Fibroblast of lung (primary cell): ENCODE measurements at places on chromosomes 1 and 21.

DNA sequence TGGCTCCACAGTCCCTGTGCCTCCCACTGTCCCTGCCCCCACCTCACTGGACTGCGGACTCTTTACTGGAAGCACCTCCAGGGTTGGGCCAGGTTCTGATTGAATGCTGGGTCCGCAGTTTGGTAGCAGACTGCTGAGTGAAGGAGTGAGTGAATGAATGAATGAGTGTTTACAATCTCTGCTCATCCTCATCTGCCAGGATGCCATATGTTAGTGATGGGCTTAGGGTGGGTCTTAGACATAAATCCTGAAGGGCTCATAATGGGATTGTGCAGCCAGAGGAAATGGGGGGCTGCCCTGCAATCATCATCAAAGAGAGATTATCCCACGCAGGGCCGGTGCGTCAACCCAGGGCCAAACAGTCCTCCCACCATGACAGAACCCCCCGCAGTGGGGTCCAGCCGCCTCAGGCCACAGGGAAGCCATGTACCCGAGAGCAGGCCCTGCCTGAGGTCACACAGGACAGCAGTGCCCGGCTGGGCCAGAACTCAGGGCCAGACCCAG is 26.1 kb downstream of the SLC1A7 start:
- no peak overlapping the region for H3K4me3 ChIP-seq
- no peaks in the 10 kb centered on the region for H3K27me3 ChIP-seq
- H3K36me3 ChIP-seq, result no peaks in the 10 kb centered on the region
- H3K27ac ChIP-seq, result no peak overlapping the region
- peaks cover 13% of the 10 kb centered on the region for H3K4me1 ChIP-seq
- DNase-seq, result no peak

GRCh38 chr1:154270833-154271232 is 1.6 kb upstream of the HAX1 start:
- H3K27ac ChIP-seq, result no peak overlapping the region
- peaks cover 14% of the 10 kb centered on the region for H3K36me3 ChIP-seq
- no peak overlapping the region for H3K4me3 ChIP-seq
- H3K4me1 ChIP-seq, result peaks cover 6% of the 10 kb centered on the region
- no peak for DNase-seq
- H3K27me3 ChIP-seq, result no peaks in the 10 kb centered on the region

DNA sequence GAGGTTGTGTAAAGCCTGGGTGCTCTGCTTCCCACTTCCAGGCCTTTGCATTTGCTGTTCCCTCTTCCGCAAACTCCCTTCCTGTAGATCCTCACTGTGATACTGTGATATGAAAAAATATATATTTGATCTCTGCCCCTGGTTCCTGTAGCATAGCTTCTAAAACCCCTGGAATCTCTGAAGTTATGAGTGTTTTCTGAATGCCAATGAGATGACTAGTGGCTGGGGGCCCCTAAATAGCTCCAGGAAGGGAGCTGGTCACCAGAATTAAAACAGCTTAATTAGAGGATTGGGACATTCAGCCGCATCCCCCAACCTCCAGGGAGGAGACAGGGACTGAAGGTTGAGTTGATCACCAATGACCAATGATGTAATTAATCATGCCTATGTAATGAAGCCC is 21.9 kb downstream of the DUSP10 start:
- H3K27ac ChIP-seq, result peak overlapping the region; percentile 30
- DNase-seq, result no peak
- no peaks in the 10 kb centered on the region for H3K36me3 ChIP-seq
- H3K27me3 ChIP-seq, result no peaks in the 10 kb centered on the region

GRCh38 chr1:23343221-23344110 is 618 bp downstream of the HNRNPR start:
- peak overlapping the region; percentile 86 for H3K27ac ChIP-seq
- H3K4me3 ChIP-seq, result peak overlapping the region; percentile 70
- H3K36me3 ChIP-seq, result no peaks in the 10 kb centered on the region

DNA sequence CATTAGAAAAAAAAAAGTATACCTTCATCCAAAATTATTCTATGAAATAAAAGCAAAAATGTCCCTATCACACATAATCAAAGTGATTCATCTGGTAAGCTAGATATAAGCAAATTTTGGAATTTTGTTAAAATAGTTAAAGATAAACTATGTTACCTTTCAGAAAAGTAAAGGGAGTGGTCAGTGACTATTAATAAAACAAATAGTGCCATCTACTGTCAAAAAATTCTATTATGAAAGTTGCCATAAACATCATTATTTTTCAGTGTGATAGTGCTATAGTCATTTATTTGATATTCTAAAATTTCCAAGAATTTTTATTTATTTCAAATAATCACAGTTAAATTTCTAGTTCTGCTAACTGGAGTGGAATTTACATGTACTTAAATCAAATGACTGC is 803.7 kb downstream of the KCNT2 start:
- H3K27ac ChIP-seq, result no peak overlapping the region
- H3K4me1 ChIP-seq, result no peaks in the 10 kb centered on the region
- no peaks in the 10 kb centered on the region for H3K27me3 ChIP-seq
- H3K36me3 ChIP-seq, result no peaks in the 10 kb centered on the region
- DNase-seq, result no peak

DNA sequence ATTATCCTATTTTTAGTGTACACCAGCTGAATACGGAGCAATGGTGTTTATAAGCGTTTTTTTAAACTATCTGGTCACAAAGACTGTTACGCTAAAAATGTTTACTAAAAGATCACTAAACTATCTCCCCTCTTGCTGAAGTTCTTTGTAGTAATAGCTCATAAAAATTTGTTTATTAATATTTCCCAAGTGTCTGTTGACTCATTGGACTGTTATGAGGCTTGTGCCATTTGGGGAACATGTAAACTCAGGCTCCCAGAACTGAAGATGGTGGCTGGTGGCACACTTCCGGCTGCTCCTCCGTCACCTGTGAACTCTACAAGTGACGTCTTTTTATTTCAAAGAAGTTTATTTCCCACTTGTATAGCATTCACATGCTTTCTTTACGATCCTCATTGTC is 46.3 kb downstream of the AIDA start:
- DNase-seq, result peak; percentile 73
- no peaks in the 10 kb centered on the region for H3K27me3 ChIP-seq
- peaks cover 6% of the 10 kb centered on the region for H3K4me1 ChIP-seq
- H3K4me3 ChIP-seq, result no peak overlapping the region

GRCh38 chr1:28139025-28139712 is 37.3 kb downstream of the PTAFR start:
- H3K36me3 ChIP-seq, result no peaks in the 10 kb centered on the region
- H3K27me3 ChIP-seq, result no peaks in the 10 kb centered on the region

- no peaks in the 10 kb centered on the region for H3K27me3 ChIP-seq
- no peaks in the 10 kb centered on the region for H3K4me1 ChIP-seq
- H3K27ac ChIP-seq, result no peak overlapping the region
- no peak for DNase-seq
- H3K4me3 ChIP-seq, result no peak overlapping the region
Observed at GRCh38 chr1:1462318-1462966, 9.1 kb upstream of the ATAD3B start.

DNA sequence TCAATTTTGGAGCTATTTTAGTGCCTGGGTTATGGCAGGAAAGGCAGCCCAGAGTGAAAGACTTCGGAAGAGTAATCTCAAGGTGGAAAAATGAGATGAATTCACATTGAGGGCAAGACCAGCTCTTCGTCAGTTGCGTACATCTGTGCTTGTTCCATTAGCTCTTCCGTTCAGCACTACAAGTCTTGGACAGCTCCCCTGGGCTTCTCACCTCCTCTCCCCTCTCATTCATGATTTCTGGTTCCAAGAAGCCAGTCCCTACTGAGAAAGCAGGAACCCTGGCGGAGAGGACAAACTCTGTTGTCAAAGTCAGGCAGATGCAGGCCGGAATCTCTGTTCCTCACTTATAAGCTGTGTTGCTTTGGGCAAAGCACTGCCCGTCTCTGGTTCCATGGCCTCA is 76.5 kb downstream of the ACTL8 start:
- H3K27me3 ChIP-seq, result peaks cover 2% of the 10 kb centered on the region
- no peak overlapping the region for H3K4me3 ChIP-seq
- H3K27ac ChIP-seq, result no peak overlapping the region
- H3K36me3 ChIP-seq, result no peaks in the 10 kb centered on the region
- no peaks in the 10 kb centered on the region for H3K4me1 ChIP-seq
- DNase-seq, result peak; percentile 50

DNA sequence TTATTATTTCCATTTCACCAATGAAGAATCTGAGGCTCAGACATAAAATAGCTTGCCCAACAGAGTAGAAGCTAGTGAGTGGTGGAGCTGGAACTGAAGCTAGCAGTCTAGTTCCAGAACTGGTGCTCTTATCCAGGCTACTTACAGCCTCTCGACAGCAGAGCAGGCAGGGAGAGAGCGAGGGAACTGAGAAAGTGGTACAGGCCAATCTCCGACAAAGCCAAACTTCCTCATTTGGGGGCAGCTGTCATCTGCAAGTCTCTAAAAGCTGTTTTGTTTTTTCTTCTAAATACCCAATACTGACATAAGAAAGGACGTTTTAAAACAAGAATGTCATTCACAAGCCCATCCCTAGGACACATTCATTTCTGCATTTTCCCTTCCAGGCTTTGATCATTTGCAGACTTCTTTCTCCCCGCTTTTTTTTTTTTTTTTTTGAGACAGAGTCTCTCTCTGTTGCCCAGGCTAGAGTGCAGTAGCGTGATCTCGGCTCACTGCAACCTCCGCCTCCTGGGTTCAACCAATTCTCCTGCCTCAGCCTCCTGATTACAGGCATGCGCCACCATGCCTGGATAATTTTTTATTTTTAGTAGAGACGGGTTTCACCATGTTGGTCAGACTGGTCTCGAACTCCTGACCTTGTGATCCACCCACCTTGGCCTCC is 20.0 kb downstream of the YIPF1 start:
- no peaks in the 10 kb centered on the region for H3K4me1 ChIP-seq
- no peak overlapping the region for H3K27ac ChIP-seq
- no peak overlapping the region for H3K4me3 ChIP-seq
- no peaks in the 10 kb centered on the region for H3K27me3 ChIP-seq

- no peak for DNase-seq
- H3K4me3 ChIP-seq, result no peak overlapping the region
- no peaks in the 10 kb centered on the region for H3K36me3 ChIP-seq
- no peak overlapping the region for H3K27ac ChIP-seq
- no peaks in the 10 kb centered on the region for H3K4me1 ChIP-seq
Observed at GRCh38 chr1:234324821-234325220, 48.4 kb upstream of the COA6 start.

GRCh38 chr1:36573445-36573844 is 90.7 kb upstream of the CSF3R start:
- DNase-seq, result no peak
- H3K36me3 ChIP-seq, result no peaks in the 10 kb centered on the region
- H3K4me1 ChIP-seq, result no peaks in the 10 kb centered on the region
- H3K27me3 ChIP-seq, result no peaks in the 10 kb centered on the region

- H3K4me1 ChIP-seq, result no peaks in the 10 kb centered on the region
- DNase-seq, result no peak
- H3K27ac ChIP-seq, result no peak overlapping the region
- no peak overlapping the region for H3K4me3 ChIP-seq
- no peaks in the 10 kb centered on the region for H3K27me3 ChIP-seq
Observed at GRCh38 chr1:3231826-3232225, 162.8 kb downstream of the PRDM16 start.

DNA sequence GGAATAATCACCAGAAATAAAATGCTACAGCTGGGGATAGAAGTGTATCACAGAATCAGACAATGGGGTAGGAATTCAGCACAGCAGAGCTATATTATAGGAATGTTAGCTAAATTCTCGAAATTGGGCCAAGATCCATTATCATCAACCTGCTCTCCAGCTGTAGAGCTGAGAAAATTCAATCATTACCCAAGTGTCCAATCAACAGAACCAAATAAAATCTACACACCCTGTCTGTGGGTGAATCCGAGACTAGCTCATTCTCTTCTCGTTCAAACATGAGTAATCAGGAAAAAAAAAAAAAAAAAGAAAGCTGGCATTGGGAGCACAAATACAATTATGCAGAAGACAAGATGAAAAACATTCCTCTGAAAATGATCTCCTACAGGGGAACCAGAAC is 119.2 kb downstream of the CDC7 start:
- H3K27ac ChIP-seq, result no peak overlapping the region
- H3K4me1 ChIP-seq, result no peaks in the 10 kb centered on the region
- H3K27me3 ChIP-seq, result no peaks in the 10 kb centered on the region
- no peaks in the 10 kb centered on the region for H3K36me3 ChIP-seq
- no peak for DNase-seq

DNA sequence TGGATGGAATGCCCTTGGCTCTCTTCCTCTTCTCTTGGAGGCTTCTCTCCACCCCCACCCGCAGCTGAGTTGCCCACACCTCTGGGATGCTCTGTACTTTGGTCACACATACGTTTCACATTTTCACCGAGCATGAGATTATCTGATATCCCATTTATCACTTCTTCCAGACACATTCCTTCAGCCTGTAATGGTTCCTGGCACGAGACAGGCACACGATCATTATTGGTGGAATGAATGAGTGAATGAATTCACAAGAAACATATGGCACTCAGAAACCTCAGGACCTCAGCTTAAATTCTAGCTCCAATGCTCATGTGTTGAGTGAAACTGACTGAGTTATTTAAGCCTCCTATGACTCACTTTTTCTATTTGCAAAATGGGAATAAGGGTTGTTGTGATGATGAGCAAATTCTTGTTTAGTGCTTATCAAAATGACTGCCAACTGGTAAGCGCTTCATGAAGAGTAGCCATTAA is 242.7 kb upstream of the JUN start:
- no peaks in the 10 kb centered on the region for H3K36me3 ChIP-seq
- H3K4me3 ChIP-seq, result no peak overlapping the region
- DNase-seq, result peak; percentile 64
- H3K4me1 ChIP-seq, result peaks cover 14% of the 10 kb centered on the region

DNA sequence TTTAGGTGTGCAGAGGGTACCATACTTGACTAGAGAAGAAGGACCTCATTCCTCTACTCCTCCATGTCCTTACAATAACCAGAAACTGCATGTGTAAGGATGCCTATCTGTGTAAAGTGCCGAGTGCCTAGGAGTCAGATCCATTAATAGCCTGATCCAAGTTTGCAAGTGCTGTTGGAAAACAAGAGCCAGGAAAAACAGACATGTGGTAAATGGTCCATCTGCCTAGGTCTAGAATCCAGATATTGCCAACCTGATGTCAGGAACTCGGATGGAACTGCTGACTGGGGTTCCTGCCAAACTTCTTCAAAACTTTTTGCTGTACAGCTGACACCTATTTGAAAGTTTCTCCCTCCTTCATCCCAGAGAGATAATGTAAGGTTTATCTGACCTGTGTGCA is 239.4 kb upstream of the CAMK1G start:
- H3K27me3 ChIP-seq, result no peaks in the 10 kb centered on the region
- no peak for DNase-seq
- no peaks in the 10 kb centered on the region for H3K36me3 ChIP-seq
- H3K27ac ChIP-seq, result no peak overlapping the region
- H3K4me1 ChIP-seq, result no peaks in the 10 kb centered on the region
- H3K4me3 ChIP-seq, result no peak overlapping the region

DNA sequence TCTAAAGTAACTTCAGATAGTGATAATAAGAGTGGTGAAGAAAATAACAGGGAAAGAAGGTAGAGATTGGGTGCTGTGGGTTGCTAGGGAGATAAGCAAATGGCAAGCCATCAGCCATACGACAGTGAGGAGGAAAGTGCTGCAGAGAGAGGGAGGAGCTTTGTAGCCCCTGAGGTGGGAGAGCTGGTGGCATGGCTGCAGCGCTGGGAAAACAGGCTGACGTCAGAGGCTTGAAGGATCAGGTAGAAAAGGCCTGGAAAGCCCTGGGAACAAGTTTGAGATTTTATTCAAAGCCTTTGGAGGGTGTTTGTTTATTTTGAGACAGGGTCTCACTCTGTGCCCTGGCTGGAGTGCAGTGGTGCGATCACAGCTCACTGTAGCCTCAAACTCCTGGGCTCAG is 109.5 kb downstream of the NMNAT2 start:
- DNase-seq, result no peak
- H3K27me3 ChIP-seq, result no peaks in the 10 kb centered on the region
- H3K4me1 ChIP-seq, result peaks cover 2% of the 10 kb centered on the region
- H3K27ac ChIP-seq, result no peak overlapping the region

GRCh38 chr1:46190539-46190938 is 7.7 kb downstream of the POMGNT1 start:
- no peak for DNase-seq
- H3K4me3 ChIP-seq, result no peak overlapping the region
- no peaks in the 10 kb centered on the region for H3K27me3 ChIP-seq
